ENCODE measurements at places on chromosomes 13 and 19.
A peak's percentile ranks its signal among the peaks of the same experiment; 100 is the strongest.

- no peak for DNase-seq
Measured at GRCh38 chr19:56670961-56671612, 470 bp downstream of the ZNF835 start.

GRCh38 chr19:44685877-44686276 lies 13.1 kb upstream of the CEACAM16 start:
- DNase-seq: no peak

DNA sequence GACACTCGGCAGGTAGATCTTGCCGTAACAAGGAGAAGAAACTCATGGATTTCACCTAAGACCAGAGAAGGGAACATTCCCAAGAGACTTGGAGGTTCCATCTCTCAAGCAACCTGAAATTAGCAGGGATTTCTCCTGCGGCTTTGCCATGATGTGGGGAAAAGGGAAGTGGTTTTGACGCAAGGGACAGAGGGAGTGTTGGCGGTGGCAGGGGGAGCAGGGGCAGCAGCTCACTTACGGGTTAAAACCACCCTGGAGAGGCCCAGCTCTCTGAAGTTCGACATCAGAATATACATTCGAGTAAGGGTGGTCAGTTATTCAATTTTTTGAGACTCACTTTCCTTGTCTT lies 76.1 kb upstream of the POMP start:
- DNase-seq: no peak

GRCh38 chr13:65310663-65311328 lies 1919.3 kb downstream of the PCDH9 start:
- no peak for DNase-seq

GRCh38 chr13:36395280-36395679 lies 37.0 kb upstream of the CCNA1 start:
- no peak for DNase-seq

DNA sequence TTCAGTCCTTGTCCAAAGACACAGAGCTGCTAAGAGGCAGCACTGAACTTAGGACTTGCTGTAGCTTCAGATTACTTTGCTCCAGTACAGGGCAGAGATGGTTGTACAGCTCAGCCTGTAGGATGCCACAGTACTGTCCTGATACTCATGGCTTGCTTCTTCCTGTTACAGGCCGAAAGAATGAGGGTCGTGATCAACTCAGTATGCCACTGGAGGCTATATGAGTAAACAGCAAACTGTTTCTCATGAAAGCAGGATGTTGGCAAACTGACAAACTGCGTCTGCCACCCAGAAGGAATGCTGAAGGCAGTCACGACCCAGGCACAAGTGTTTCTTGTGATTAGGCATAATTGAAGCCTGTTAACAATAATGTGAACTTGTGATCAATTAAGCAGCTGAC lies 2.8 kb downstream of the ZNF749 start:
- no peak for DNase-seq

DNA sequence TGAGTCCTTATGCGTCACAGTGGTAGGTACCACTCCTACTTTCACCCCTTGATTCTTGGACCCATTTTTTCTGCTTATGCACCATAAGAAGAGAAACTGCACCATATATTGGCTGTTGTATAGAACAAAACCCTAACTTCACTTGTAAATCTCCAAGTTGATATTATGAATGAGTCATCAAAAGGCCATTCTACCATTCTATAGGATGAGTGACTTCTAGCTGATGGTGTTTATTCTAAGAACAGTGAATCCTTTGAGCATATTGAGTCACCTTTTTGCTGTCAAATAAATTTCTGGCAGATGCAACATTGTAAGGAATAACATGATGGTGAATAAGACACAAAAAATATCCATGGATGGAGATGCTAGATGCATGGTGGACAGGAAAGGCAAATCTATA lies 57.7 kb downstream of the POLR1D start:
- no peak for DNase-seq

DNA sequence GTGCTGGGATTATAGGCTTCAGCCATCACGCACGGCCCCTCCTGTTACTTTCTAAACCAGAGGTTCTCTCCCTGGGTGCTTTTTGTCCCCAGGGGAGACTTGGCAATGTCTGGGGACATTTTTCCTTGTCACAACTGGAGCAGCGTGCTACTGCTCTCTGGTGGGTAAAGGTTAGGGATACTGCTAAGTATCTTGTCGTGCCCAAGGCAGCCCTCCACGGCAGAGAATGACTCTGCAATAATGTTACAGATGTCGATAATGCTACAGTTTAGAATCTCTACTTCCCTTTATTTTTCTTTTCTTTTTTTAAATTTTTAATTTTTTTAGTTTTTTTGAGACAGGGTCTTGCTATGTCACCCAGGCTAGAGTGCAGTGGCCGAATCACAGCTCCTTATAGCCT lies 38.0 kb downstream of the ADGRE1 start:
- no peak for DNase-seq

- DNase-seq: peak; percentile 48
Measured at GRCh38 chr19:48674921-48675824, 2.4 kb upstream of the NTN5 start.

- no peak for DNase-seq
Measured at GRCh38 chr13:105089858-105090643, 1445.4 kb downstream of the EFNB2 start.

- DNase-seq: no peak
Measured at GRCh38 chr13:111139452-111139851, 24.3 kb downstream of the ARHGEF7 start.

DNA sequence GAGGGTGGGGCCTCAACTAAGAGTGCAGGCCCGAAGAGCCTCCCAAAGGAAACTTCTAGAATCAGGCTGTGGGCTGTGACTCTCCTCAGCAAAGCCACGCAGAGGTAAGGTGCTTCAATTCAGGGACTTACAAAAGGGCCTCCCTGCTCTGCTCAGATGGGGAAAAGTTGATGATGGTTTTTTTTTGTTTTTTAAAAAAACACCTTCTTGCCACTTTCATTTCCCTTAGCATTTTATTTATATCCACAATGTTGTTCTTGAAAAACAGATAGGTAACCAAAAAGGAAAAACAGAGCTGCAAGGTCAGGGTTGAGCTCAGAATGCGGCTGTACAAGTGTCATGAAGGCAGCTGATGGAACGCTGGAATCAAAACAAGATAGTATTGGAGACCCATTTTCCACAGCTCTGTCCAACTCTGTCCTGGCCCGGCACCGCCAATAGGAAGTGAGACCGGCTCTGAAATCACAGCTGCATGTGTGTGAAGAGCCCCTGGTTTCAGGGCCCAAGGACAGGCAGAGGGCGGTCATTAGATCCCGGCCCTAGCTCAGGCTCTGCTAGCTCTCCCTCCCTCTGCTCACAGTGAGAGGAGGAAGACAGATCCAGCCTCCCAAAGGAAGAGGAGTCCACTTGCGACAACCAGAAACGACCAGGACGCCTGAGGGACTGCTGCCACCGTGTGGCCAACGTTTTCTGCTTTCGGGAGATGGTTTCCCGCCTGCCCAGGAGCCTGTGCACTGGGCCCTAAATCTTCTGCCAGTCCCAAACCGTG lies 58.3 kb downstream of the KLF2 start:
- DNase-seq: peak; percentile 67

DNA sequence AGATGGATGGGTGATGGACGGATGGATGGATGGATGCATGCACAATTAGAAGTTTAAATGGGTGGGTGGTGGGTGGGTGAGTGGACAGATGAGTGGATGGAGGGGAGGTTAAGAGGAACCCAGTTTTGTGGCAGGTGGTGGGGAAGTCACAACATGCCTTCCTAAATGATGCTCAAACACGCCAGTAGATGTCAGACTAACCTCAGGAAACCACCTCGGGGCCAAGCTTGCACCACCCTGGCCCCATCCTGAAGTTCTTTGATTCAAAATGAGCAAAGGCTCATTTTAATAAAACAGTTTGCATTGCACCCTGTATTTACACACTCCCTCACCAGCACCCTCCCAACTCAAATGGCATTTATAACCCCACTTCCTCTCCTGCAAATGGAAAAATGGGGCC lies 91.4 kb upstream of the CACNA1A start:
- peak; percentile 16 for DNase-seq

GRCh38 chr19:30857966-30858490 lies 485.8 kb downstream of the ZNF536 start:
- no peak for DNase-seq

GRCh38 chr19:31070146-31071065 lies 278.8 kb downstream of the TSHZ3 start:
- DNase-seq: no peak

DNA sequence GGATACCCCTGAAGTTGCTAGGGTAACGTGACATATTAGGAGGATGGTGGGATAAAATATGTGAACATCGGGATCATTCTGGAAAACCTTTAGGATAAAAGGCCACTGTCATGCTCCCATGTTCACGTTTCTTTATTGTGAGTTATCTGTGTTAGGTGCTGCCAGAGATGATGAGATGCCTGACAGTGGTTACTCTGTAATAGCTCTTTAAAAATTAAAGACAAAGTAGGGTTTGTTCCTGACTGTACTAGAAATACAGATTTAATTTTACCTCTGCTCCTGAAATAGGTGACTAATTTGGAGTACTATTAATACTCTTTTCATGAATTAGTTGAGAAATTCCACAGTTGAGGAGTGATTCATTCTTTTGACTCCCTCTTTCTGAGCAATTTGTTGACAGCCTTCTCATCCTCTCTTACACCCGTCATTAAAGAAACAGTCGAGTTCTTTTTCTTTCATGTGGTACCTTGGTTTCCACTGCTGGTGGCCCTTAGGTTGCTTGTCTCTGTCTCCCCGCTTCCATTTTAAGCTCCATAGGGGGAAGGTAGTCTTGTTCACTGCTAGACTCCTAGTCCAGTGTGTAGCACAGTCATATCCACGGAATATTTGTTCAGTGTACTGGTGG lies 28.4 kb downstream of the SAE1 start:
- DNase-seq: no peak

DNA sequence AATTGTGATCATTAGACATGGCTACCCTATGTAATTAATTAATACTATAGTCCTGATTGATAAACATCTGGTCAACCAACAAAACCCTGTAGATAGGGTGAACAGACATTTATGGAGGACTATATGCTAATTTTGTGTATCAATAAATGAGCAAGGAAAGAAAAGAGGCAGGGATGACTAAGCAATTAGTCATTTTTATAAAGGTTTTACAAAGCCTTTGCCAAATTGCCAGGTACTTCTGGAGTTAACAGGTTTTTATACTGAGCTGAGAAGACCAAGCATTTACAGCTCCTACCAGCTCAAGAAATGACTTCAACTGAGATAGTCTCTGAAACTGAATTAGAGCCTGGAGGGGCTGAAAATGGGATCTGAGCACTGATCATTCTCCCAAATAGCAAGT lies 186.8 kb upstream of the PRR20A start:
- DNase-seq: no peak

GRCh38 chr13:113751491-113751890 lies 7.5 kb upstream of the TMEM255B start:
- no peak for DNase-seq

GRCh38 chr13:43291287-43292060 lies 268.1 kb downstream of the DNAJC15 start:
- DNase-seq: no peak

- DNase-seq: peak; percentile 54
Measured at GRCh38 chr19:37902668-37903067, 3.7 kb downstream of the WDR87 start.

- no peak for DNase-seq
Measured at GRCh38 chr19:40192758-40193586, 1.7 kb downstream of the MAP3K10 start.

DNA sequence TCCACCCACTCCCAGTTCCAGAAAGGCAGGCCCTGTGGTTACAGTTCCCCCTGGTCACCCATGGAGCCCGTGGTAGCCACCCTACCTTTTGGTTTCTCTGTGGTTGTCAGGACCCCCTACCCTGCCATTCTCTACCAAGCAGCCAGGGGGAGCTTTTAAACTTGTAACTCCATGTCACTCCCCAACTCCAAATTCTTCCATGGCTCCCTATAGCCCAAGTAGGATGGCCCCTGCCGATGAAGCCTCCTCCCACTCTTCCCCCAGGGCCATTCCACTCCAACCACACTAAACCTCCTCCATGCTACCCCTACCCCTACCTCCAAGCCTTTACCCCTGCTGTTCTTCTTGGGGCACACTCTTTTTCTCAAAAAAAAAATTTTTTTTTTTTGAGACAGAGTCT lies 2.2 kb downstream of the S1PR2 start:
- no peak for DNase-seq

GRCh38 chr19:41341669-41342490 lies 11.8 kb downstream of the TGFB1 start:
- no peak for DNase-seq

All from stimulated activated CD4-positive, alpha-beta T cell treated with anti-CD3 and anti-CD28 coated beads, Interleukin-15, amount 100 ng/mL, for 1 hour (primary cell).